HCT116 (cell line): ENCODE measurements at places on chromosomes 11 and 22.

GRCh38 chr11:32334822-32335221 is 100.5 kb downstream of the WT1 start:
- H3K4me3 ChIP-seq: no peak overlapping the region
- H3K27me3 ChIP-seq: no peaks in the 10 kb centered on the region
- no peak overlapping the region for H3K27ac ChIP-seq
- no peaks in the 10 kb centered on the region for H3K4me1 ChIP-seq
- H3K36me3 ChIP-seq: no peaks in the 10 kb centered on the region

- H3K27me3 ChIP-seq: no peaks in the 10 kb centered on the region
- H3K27ac ChIP-seq: no peak overlapping the region
- DNase-seq: no peak
- peaks cover 11% of the 10 kb centered on the region; the same call in 1 of the 2 replicates for H3K36me3 ChIP-seq
These were observed 64.2 kb upstream of the ADORA2A start for GRCh38 chr22:24363243-24363642.

DNA sequence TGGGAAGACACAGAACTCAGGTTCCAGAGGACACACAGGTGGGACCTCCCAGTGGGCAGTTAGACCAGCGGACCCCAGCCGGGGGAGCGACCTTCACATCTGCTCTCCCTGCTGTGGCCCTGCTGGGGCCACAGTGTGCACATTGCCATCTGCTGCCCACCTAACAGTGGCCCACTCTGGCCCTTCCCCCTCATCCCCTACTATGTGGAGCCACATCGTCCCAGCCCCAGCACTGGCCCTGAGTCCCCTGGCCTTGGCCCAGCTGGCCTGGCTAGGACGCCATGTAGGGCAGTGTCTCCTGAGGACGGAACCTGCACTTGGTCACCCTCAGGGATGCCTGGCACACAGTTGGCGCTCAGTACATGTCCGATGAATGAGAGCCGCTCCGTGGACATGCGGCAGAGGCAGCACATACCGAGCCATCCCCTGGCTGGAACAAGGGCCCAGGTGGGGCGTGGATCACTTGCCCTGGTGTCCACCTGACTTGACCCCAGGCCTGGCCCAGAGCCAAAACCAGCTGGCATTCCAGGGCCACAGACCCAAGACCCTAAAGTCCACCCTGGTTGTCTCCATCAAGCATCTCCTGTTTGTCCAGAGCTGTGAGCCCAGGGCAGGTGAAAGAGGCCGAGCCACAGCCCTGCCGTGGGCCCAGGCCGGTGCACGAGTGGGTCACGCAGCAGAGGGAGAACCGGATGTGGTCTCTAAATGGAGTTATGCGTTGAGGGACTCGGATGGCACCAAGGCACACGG is 93.1 kb upstream of the FGF3 start:
- DNase-seq: no peak
- no peaks in the 10 kb centered on the region for H3K27me3 ChIP-seq
- no peak overlapping the region for H3K4me3 ChIP-seq
- H3K4me1 ChIP-seq: peaks cover 30% of the 10 kb centered on the region
- no peaks in the 10 kb centered on the region for H3K36me3 ChIP-seq
- no peak overlapping the region for H3K27ac ChIP-seq

DNA sequence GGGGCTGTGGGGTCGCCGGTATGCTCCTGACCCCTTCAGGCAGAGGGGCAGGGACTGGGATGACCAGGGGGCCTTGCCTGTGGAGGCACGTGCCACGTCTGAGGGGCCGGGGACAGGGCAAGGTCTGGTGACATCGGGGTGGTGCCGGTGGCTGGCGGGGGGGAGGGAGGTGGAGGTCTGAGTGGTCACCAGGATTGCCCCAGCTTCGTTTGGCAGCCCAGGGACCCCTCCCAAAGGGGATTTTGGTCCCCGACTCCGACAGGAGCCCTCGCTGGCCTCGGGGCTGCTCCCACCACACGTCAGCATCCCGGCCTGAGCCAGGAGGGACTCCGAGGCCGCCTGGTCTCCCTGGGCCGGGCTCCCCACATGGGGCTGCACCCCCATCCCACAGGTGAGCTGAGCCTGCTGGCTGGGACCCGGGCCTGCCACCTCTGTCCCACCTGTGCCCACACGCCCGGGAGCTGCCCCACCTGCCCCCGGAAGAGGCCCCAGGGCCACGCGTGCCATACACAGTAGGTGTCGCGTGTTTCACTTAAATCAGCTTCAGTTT is 1.1 kb upstream of the MUC6 start:
- no peaks in the 10 kb centered on the region for H3K27me3 ChIP-seq
- no peaks in the 10 kb centered on the region for H3K4me1 ChIP-seq
- no peaks in the 10 kb centered on the region for H3K36me3 ChIP-seq
- H3K27ac ChIP-seq: no peak overlapping the region
- DNase-seq: no peak
- no peak overlapping the region for H3K4me3 ChIP-seq

DNA sequence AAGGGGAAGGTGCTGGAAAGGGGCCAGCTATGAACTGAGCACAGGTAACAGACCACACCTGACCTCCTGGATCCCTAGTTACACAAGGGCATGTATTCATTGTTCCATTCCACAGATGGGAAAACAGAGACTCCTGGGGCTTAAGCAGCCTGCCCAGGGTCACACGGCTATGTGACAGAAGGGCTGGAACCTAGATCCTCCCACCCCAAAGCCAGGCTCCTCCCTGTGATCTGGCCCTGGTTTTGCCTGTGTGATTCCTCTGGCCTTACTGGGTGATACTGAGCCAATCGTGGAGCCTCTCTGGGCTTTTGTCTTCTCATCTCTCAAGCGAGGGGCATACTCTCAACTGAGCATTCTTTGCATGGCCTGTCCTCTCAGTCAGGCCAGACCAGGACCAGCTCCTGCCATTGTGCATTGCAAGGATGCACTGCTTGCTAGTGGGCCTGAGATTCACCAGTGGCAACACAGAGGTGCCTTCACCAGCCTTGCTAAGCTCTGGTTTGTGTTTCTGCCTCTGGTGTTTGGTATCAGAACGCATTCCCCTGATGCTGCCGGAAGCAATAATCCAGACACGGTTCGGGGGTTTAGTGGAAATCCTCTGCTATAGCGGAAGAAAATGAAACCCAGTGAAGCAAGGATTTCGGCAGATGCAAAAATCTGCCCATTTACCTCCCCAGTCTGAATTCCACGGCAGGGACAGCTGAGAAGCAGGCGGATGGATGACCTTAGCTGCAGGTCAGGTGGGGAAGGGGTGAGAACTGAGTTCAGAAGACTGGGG is 226.6 kb downstream of the ST3GAL4 start:
- DNase-seq: no peak
- H3K27ac ChIP-seq: no peak overlapping the region
- H3K4me3 ChIP-seq: no peak overlapping the region
- H3K36me3 ChIP-seq: no peaks in the 10 kb centered on the region

- no peak overlapping the region for H3K27ac ChIP-seq
- no peak for DNase-seq
- H3K4me1 ChIP-seq: peaks cover 8% of the 10 kb centered on the region; the same call in 1 of the 2 replicates
These were observed 26.7 kb downstream of the DHCR7 start for GRCh38 chr11:71421392-71421950.

DNA sequence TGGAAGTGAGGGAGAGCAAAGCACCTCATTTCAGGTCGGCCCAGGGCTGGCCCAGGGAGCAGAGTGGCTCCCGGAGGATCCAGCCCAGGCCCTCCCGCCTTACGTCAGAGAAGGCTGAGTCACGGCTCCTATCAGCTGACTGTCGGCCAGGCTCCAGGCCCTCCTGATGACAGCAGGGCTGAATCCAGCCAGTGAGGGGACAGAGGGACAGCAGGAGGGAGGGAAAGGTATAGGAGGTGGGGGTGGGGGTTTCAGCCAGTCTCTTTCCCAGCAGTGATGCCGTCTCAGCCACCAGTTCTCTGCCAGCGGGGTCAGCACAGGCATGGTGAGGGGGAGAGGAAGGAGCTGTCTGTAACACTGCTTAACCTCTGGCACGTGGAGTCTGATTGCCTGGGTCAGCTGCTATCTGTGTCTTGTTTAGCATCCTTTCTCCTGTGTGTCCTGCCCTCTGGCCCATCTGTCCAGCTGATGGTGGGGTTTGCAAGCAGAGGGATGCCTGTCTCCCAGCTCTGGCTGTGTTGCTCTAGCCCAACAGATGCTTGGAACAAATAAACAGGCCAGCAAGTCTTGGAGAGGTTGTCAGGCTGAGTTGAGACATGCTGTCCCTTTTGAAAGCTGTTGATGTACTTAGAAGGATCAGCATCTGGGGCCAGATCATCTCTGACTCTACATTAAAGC is 74.0 kb downstream of the ADAMTS15 start:
- H3K4me3 ChIP-seq: no peak overlapping the region
- peaks cover 11% of the 10 kb centered on the region for H3K4me1 ChIP-seq
- H3K36me3 ChIP-seq: no peaks in the 10 kb centered on the region
- H3K27me3 ChIP-seq: no peaks in the 10 kb centered on the region
- peak; percentile 48 for DNase-seq

- H3K27ac ChIP-seq: no peak overlapping the region
- no peaks in the 10 kb centered on the region for H3K27me3 ChIP-seq
These were observed 12.9 kb upstream of the CRKL start for GRCh38 chr22:20904008-20904979.

- no peaks in the 10 kb centered on the region for H3K27me3 ChIP-seq
- no peak overlapping the region for H3K4me3 ChIP-seq
- H3K27ac ChIP-seq: no peak overlapping the region
- peaks cover 3% of the 10 kb centered on the region; the same call in 1 of the 2 replicates for H3K36me3 ChIP-seq
- H3K4me1 ChIP-seq: peaks cover 13% of the 10 kb centered on the region
These were observed 9.8 kb downstream of the TRAF6 start for GRCh38 chr11:36500315-36500721.

DNA sequence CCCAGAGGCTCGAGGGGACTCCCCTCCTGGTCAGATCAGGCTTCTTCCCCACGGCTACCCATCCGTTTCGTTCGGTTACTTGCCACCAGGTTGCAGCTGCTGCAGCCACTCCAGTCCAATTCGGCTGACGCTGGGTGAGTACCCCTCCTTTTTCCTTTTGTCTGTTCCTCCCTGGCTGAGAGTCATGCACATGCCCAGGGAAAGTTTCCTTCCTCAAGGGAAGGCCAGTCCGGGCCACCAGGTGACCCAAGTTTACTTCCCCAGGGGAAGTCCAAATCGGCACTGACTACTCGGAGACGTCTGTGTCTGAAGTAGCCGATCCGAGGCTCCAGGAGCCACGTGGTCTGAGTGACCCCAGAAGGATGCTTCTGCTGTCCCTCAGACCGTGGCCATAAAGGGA is 13.2 kb upstream of the OR56A3 start:
- H3K4me3 ChIP-seq: no peak overlapping the region
- no peaks in the 10 kb centered on the region for H3K36me3 ChIP-seq
- no peak for DNase-seq
- H3K27me3 ChIP-seq: peaks cover 7% of the 10 kb centered on the region; the same call in 1 of the 2 replicates
- H3K27ac ChIP-seq: no peak overlapping the region
- no peaks in the 10 kb centered on the region for H3K4me1 ChIP-seq
